ENCODE measurements at places on chromosomes 7 and 10.

DNA sequence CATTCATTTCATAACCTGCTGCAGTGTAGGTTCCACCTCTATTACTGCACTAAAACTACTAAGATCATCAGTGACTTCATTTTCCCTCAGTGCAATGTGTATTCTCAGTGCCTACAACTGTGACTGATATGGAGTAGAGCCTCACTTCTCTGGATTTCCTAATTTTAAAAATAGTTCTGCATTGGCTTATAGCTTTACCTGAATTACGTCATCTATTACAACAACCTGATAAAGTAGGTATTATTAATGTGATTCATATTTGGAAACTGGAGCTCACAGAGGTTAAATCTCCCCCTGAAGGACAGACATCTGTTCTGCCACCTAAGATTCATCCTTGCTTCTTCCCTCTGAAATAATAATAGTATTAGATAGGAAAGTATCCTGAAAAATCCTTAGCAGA, 70.9 kb upstream of the NOBOX start:
- no peak for DNase-seq

GRCh38 chr7:92794391-92794790, 42.0 kb downstream of the CDK6 start:
- no peak for DNase-seq

DNA sequence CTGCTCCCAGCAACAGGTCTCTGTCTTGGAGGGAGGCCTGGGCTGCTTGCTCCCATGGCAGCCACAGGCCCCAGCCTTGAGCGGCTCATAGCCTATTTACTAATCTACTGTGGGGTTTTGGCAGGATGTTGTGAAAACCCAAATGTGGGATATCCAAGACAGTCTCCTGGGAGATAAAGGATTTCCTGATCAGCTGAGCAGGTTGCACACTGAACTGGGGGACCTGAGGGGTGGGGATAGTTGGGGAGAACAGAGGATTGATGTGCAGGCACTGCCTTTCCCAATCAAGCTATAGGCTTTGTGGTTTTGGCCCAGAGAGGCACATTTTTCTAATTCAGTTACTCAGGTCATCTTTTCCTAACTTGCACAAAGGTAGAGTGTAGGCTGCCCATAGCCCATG, 92.6 kb downstream of the SH2D4B start:
- no peak for DNase-seq

DNA sequence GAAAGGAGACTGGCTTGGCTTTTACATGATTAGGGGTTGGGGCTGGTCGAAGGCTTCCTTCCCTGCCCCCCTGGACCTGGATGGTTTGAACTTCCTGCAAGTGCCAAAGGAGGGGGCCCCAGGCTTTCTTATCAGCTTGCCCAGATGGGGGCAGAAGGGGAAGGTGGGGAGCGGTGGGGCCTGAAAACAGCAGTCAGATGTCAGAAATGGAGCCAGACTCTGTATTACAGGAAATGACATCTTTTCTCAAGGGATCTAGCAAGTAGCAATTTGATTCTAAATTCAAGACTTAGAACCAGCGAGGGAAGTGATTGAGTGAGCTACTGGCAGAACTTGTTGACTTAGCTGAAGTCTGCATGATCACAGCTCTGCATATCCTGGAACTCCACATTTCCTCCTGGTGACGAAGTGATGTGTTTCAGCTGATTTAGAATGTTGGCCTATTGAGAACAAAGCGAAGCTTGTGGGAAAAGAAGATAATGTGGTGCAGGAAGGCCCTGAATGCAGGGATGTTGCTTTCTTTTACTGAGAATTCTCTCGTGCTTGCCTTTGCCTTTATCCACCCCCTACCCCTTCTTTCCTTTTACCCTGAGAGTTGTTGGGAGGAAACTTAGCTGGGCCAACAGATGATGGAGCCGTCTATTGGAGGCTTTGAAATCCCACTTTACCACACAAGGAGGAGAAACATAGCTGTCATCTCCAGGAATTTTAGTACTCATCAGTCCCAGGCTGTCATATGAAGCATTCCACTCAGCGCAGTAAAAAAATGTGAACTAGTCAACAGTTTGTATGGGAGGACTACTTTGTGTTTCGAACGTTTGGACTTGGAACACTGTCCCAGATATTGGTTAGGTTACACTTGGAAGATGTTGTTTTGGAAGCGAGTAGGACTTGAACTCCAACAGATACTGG, 43.2 kb downstream of the CCNY start:
- peak; percentile 54 for DNase-seq
